ENCODE measurements at places on chromosomes 5 and 9. TPM values are rescaled to one million over a fixed set of nuclear protein-coding genes. Genes with fewer than 3 reads are reported as not detected.

Gene DNAJC21
- 49.0 TPM for total RNA-seq

Gene PCDHGB1
- 0.17 TPM for total RNA-seq

Gene PRELID2
- 2.0 TPM for total RNA-seq

Gene SHOC1
- not detected for total RNA-seq

Gene KCTD16
- total RNA-seq: not detected

Gene BTNL8
- not detected for total RNA-seq

Gene ROR2
- total RNA-seq: 6.6 TPM

Gene IRX4
- not detected for total RNA-seq

Gene ZNF658
- 3.3 TPM for total RNA-seq

Gene JAK2
- 62.9 TPM for total RNA-seq

Gene MED10
- 50.0 TPM for total RNA-seq

Gene SLC25A48
- total RNA-seq: not detected

Gene QRFP
- not detected for total RNA-seq

Gene AUH
- total RNA-seq: 28.5 TPM

Gene VPS13A
- 50.6 TPM for total RNA-seq

Gene GHR
- 0.05 TPM for total RNA-seq
